ENCODE measurements at places on chromosomes 12 and 14. TPM values are rescaled to one million over a fixed set of nuclear protein-coding genes. Genes with fewer than 3 reads are reported as not detected.

DNA sequence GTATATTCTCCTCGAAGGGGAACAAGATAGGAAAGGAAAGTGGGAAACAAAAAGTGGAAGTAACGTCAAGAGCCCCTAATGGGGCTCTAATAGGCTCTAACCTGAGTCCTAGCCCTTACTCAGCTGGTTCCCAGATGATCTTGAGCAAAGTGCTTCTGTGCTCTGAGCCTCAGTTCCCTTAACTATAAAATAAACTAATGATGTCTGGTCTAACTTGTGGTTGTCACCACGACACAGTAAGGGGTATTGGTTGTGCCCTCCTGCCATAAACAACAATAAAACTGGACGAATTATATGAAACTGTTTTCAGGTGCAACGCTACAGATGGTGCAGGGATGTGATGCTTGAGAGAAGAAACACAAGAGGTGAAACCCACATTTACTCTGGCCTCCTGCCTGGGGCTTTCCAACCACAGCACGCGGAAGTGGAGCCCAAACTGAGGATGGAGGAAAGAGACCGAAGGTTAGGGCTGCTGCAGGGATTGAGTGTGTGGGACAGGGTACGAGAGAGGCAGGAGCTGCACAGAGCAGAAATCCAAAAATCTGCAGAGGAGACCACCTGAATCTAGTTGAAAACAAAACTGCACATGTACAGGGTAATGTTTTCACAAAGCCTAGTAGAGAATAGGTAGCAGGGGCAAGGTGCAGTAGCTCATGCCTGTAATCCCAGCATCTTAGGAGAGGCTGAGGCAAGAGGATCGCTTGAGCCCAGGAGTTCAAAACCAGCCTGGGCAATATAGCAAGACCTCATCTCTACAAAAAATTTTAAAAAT lies 45.6 kb upstream of the BCL2L14 start:
- DNase-seq = no peak

DNA sequence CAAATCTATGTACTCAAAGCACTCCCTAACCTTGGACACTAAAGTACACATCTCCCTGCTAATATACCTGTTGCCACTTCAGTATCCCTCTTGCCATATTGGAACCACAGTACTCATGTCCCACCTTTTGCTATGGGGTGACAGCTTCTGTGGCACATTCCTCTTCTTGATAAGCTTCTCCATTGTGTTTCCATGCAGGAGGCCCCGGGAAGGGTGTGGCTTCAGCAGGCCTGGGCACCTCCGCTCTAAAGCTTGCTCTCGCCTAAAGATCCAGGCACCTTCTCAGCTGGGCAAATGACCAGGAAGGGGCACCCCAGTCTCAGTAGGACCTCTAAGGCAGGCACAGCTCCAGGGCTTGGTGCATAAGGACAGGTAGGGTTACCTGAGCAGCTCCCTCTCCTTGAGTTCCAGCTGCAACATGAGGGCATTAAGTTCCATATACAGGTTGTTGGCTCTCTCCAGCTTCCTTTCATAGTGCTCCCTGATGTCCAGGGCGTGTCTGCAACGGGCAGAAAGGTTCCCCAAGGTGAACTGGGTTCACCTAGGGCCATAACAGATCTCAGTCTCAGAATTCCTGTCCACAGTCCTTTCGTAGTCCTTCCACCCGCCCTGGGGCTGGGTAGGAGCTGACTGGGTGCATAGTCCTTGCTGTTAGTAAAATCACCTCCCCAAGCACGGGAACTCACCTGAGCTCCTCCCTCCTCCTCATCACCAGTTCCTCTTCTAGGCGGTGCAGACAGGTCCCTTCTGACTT lies 15.9 kb downstream of the MAP3K12 start:
- peak; percentile 68 for DNase-seq

GRCh38 chr12:122880668-122881067 lies 15.3 kb downstream of the VPS37B start:
- DNase-seq = no peak

GRCh38 chr12:24081092-24081529 lies 131.6 kb upstream of the SOX5 start:
- no peak for DNase-seq

DNA sequence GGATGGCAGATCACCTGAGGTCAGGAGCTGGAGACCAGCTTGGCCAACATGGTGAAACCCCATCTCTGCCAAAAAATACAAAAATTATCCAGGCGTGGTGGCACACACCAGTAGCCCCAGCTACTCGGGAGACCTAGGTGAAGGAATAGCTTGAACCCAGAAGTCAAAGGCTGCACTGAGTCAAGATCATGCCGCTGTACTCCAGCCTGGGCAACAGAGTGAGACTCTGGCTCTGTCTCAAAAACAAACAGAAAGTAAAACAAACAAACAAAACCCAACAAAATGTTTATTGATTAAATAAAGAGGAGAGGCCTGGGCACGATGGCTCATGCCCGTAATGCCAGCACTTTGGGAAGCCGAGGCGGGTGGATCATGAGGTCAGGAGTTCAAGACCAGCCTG lies 5.5 kb downstream of the ZCCHC8 start:
- DNase-seq = no peak

- DNase-seq = no peak
These were observed 621.2 kb upstream of the FBXO33 start for GRCh38 chr14:40053416-40053815.

The CCDC177 gene
- not detected for total RNA-seq

The PMEL gene
- 26.1 TPM for total RNA-seq

The CDK17 gene
- 50.1 TPM for total RNA-seq

Data from posterior vena cava (tissue), 2 donors.